ENCODE measurements at places on chromosomes 6 and 20.

DNA sequence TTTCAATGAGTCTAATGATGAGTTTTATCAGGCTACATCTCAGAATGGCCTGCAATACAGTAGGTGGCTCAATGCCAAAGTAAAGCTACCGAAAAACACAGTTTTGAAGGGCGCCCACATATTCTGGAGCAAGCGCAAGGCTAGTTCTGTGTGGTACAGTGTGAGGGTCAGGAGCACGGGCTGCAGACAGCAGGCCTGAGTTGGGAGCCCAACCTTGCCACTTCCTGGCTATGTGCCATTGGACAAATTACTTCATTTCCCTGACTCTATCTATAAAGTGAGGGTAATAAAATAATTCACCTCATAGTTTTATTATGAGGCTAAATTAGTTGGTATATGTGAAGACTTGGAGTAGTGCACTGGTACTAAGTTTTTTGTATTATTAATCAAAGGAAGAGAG is 150.7 kb downstream of the OPN5 start:
- no peak for DNase-seq

- no peak for DNase-seq
Measured at GRCh38 chr20:50248104-50248641, 57.5 kb downstream of the CEBPB start.

DNA sequence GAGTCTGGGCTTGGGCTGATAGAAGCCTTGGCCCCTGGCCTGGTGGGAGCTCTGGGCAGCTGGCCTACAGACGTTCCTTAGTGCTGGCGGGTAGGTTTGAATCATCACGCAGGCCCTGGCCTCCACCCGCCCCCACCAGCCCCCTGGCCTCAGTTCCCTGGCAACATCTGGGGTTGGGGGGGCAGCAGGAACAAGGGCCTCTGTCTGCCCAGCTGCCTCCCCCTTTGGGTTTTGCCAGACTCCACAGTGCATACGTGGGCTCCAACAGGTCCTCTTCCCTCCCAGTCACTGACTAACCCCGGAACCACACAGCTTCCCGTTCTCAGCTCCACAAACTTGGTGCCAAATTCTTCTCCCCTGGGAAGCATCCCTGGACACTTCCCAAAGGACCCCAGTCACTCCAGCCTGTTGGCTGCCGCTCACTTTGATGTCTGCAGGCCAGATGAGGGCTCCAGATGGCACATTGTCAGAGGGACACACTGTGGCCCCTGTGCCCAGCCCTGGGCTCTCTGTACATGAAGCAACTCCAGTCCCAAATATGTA is 957 bp upstream of the VEGFA start:
- no peak for DNase-seq

GRCh38 chr6:45696738-45697137 is 318.9 kb downstream of the CLIC5 start:
- DNase-seq, result no peak

- no peak for DNase-seq
Measured at GRCh38 chr20:41382791-41383305, 16.2 kb upstream of the EMILIN3 start.

DNA sequence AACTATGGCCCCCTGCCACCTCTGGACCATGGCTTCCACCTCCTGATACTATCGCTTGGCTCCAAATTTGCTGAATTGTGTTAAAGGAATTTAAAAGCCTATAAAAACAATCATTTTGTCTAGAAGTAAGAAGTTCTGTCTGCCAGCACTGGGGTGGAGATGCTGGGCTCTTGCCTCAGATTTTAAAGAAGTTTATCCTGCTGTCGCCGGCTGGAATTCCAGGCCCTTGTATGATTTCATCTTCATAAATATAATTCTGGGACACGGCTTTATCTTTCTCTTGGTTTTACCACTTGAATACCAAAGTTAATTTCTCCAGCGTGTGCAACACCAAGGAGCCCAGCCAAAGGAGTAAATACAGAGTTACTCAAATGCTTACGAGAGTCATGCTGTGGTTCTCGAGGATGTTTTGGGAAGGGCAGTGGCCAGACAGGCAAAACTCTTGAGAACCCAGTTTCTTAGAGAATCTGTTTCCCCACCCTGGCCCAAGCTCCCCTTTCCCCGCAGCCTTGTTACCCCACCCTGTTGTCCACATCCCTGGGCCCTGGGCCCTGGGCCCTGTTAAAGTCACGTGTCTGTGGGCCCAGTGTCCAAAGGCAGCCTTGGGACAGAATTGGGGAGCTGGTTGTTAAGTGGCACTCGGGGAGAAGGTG is 31.9 kb downstream of the C6orf89 start:
- no peak for DNase-seq

- DNase-seq, result no peak
Measured at GRCh38 chr20:24747881-24748595, 201.0 kb upstream of the CST7 start.

DNA sequence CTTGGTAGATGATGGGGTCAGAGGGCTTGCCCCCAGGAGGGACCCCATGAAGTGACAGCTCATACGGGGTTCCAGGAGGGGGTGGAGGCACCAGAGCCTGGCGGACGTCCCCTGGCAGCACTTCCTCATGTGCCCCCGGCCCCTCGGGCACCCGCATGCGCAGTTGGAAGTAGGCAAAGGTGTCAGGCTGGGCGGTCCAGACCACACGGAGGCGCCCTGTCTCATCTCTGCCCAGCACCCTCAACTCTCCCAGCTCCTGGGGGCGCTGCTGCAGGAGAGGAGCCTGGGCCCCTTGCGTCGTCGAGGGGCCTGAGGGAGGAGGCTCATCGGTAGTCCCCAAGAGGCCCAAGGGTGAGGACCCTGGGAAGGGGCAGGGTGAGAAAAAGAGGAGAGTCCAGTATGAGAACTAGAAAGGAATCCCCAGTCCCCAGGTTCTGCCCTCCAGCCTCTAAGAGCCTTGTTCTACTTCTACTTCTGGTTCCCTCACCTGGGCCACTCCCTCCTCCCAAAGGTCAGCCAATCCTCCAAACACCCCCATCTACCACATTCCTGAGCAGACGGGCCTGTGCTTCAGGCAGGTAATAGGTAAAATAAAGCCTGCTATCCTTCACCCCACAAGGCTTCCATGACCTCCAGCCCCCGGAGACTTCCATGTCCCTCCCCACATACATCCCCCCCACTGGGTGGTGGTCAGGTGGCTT is 23.2 kb downstream of the TNXB start:
- no peak for DNase-seq

- DNase-seq, result peak; percentile 53
Measured at GRCh38 chr20:3753098-3753497, 14.5 kb downstream of the ADISSP start.

GRCh38 chr6:116246089-116246488 is 7.8 kb downstream of the TSPYL4 start:
- DNase-seq, result no peak

GRCh38 chr6:92496527-92496926 is 922.8 kb downstream of the EPHA7 start:
- no peak for DNase-seq

DNA sequence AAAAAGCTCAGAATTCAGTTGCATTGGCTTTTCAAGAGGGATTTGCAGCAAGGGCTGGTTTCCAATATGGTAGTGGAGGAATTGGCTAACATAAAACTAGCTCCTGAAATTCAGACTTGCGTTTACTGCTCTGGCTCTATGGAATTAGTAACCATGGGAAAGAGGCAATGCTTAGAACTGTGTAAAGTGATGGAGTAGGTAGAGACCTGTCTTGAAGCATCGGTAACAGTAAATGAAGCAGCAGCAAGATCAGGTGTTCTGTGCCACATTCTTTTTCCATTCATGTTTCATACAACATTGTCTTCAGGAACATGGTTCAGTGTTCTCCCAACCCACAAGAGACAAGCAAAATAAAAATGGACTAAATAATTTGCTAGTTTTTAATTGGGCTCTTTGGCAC is 6.5 kb downstream of the IRF4 start:
- DNase-seq, result no peak

DNA sequence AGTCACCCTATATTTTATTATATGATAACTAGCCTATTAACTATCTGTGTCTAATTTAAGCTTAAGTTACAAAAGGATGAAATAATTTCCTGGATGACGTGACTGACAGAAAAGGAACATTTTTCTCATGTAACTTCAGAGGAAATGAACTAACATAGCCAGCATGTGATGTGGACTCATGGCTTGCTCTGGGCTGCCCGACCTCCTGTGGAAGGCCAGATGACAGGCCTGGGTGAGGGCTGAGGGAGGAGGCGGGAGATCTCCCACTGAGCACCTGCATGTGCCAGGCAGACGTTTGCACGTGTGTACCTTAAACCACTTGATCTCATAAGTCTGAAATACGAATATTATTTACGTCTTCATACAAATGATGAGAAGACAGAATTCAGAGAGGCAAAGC is 321.1 kb downstream of the SYNE1 start:
- no peak for DNase-seq
